ENCODE measurements at places on chromosomes 7 and 10. TPM values are rescaled to one million over a fixed set of nuclear protein-coding genes. Genes with fewer than 3 reads are reported as not detected.

GRCh38 chr10:85645926-85646711, 720.5 kb downstream of the GRID1 start:
- DNase-seq = no peak

- no peak for DNase-seq
Measured at GRCh38 chr7:155190688-155191087, 107.0 kb upstream of the INSIG1 start.

GRCh38 chr10:50577681-50578350, 45.9 kb downstream of the SGMS1 start:
- peak; percentile 27 for DNase-seq

- DNase-seq = peak; percentile 20
Measured at GRCh38 chr7:32025381-32026082, 44.7 kb downstream of the PDE1C start.

Gene ATP5MK
- total RNA-seq = 230 TPM

Measured in PC-9 (cell line).